ENCODE measurements at places on chromosomes 16 and 17.

DNA sequence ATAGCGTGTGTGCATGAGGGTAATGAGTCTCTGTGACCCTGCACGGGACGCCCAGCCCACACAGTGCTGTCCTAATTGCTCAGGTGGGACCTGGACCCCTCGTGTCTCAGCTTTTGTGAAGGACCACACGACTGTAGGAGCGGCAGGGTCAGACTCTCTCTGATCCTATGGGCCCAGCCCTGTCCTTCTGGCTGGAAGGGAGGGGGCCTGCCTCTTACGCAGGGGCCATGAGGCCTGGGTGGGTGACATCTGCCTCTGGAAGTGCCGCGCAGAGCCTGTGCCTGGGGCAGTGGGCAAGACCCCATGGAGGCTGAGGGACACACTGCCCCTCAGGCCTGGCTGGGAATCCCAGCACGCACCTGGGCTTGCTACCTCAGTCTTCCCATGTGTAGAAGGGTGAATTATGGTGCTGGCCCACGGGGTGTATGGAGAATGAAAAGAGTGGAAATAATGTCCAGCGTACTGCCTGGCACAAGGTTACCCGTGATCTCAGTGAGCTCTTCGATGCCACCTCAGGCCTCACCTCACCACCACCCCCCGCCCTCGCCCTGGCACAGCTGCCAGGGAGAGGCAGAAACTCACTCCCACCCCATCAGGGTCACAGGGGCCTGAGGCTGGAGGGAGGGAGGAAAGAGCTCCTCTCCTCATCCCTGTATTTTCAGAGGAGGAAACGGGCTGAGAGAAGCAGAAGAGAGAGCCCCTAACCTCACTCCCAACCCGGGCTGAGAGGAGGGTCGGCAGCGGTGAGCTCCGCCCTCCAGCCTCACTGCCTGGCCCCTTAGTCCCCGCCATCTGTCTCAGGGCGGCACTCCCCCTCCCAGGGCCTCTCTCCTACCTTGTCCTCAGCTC, 27.1 kb upstream of the DBNDD1 start:
- DNase-seq: no peak

DNA sequence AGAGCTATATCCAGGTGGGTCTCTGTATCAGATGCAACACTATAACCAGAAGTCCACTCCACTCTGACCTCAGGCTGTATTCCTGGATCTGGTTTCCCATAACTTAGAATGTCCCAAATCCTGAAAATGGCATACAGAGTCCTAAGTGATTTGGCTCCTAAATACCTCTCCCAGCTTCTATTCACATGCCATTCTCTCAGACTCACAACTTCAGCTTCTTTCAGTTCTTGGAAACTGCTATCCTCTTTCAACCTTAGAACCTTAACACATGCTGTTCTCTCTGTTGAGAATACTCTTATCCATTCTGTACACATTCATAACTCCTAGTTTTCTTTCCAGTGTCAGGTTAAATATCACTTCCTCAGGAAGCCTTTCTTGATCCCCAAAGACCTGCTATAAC, 132.0 kb downstream of the BRIP1 start:
- DNase-seq: no peak

GRCh38 chr17:14664511-14664910, 363.6 kb downstream of the HS3ST3B1 start:
- DNase-seq: no peak

- no peak for DNase-seq
These were observed 10.2 kb upstream of the TMEM238L start for GRCh38 chr17:10814075-10814474.

- DNase-seq: no peak
These were observed 136.4 kb downstream of the WWOX start for GRCh38 chr16:78235876-78236275.

DNA sequence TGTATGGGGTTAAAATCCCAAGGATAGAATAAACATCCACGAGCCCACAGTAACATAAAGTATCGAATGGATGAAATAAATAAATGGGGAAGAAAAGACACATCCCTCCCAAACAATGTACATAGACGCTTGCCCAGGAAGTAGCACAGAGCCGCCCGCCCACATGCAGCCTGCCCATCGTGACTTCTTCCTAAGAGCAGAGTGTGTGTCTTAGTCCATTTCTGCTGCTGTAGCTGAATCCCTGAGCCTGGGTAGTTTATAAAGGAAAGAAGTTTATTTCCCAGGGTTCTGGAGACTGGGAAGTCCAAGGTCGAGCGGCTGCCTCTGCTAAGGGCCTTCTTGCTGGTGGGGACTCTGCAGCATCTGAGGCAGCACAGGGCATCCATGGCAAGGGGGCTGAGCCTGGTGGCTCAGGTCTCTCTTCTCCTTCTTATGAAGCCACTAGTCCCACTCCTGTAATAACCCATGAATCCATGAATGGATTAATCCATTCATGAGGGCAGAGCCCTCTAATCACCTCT, 39.4 kb upstream of the ZNF469 start:
- DNase-seq: no peak

- DNase-seq: no peak
These were observed 16.8 kb upstream of the SUPT4H1 start for GRCh38 chr17:58368860-58369213.

- DNase-seq: no peak
These were observed 507.9 kb downstream of the CDH13 start for GRCh38 chr16:83134638-83135037.

DNA sequence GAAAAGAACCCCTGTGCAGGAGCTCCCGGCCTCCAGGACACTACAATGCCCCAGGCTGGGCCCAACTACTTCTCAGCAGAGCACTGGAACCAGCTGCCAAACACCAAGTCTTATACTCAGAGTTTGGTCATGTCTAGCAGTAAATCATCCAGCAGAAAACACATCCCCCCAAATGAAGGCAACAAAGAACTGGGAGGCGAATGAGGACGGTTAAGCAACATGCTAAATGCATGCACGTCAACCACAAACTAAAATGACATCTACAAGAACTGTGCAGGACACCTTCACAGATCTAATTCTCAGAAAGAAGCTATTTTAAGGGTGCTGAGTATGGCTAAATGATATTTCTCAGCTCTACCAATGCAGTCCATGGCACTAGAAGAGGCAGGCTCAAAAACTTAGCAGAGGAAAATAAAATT, 7.6 kb upstream of the IRX5 start:
- DNase-seq: no peak

DNA sequence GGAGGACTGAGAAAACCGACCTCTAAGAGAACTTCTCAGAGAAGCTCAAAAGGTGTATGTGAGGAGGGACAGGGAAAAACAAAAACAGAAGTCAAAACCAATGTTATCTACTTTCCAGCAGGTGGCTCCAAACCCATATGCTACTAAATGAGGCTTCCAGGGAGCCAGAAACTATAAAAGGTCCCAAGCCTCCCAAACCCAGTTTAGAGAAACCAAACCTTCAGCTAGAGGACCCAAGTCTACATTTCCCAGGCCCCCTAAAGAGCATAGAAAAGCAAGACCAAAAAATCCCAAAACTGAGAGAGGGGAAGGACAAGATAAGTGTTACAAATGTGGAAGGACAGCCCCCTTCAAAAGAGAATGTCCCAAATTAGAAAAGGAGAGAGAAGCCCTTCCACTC, 3.7 kb downstream of the HPR start:
- no peak for DNase-seq

GRCh38 chr17:74137416-74137815, 66.1 kb upstream of the RPL38 start:
- DNase-seq: no peak
